ENCODE measurements at places on chromosomes 12 and 14. TPM values are rescaled to one million over a fixed set of nuclear protein-coding genes. Genes with fewer than 3 reads are reported as not detected.

DNA sequence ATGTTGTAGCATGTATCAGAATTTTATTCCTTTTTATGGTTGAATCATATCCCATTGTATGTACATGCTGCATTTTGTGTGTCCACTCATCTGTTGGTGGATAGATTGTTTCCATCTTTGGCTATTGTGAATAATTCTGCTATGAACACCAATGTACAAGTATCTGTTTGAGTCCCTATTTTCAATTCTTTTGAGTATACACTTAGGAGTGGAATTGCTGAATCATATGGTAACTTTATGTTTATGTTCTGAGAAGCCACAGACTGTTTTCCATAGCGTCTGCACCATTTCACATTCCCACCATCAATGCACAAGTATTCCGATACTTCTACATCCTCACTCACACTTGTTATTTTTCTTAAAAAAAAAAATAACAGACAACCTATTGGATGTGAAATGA is 91.5 kb downstream of the ARF6 start:
- no peak for DNase-seq

GRCh38 chr14:76961631-76962302 is 66.7 kb downstream of the IRF2BPL start:
- peak; percentile 95 for DNase-seq

DNA sequence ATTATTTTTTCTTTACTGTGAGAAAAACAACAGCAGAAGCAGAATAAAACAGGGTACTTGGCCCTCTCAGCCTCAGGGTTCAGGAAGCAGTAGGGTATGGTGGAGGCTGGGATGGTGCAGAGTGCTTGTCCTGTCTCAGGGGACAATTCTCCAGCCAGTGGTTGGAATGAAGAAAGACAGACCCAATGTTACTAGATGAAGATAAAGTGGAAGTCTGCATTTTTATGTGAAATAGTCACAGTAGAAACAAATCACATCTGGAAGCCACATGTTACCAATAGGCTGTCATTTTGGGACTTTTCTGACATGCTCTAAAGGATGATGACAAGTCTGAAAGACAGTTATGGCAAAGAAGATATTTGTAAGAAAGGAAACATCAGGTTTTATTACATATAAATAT is 32.3 kb downstream of the PROX2 start:
- DNase-seq: no peak

GRCh38 chr12:51017452-51017851 is 8.7 kb downstream of the SLC11A2 start:
- no peak for DNase-seq

GRCh38 chr14:65304239-65304638 is 108.3 kb upstream of the FUT8 start:
- DNase-seq: no peak

- no peak for DNase-seq
These were observed at the start of gene RASSF9 for GRCh38 chr12:85836197-85837090. RASSF9 (minus strand) TSS chr12:85836409; CDS start chr12:85836201, 208 bp downstream.

The DPY19L2 gene
- total RNA-seq: 12.2 TPM

The TGFB3 gene
- 28.8 TPM for total RNA-seq

All from esophagus muscularis mucosa (tissue), 4 donors.